ENCODE measurements at places on chromosomes 7 and 10.

- DNase-seq: no peak
Observed at GRCh38 chr7:15737601-15738000, 51.1 kb upstream of the MEOX2 start.

DNA sequence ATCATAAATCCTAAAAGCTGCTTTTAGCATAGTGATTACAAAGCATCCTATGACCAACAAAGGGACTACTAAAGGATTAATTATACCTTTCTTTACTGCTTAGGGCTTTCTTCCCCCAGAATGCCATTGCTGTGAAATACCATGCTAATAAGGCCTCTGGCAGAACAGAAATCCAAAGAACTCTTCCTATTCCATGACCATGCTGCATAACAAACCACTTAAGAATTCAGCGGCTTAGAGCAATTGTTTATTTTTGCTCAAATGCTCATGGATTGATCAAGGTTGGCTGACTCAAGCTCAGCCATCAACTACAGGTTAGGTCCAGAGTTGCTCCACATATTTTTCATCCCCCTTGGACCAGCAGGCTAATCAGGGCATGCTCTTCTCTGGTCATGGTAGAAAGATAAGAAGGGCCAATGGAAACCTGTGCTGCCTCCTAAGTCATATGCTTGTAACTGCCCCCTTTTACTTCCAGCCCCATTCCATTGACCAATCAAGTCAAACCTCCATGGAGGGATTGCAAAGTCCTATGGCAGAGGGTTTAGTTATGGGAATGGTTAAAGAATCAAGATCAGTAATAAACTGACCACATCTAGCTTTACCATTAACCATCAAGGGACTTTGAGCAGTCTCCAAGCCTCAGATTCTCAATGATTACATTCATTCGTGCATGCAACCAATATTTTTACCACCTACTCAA, 244.4 kb upstream of the FZD1 start:
- no peak for DNase-seq

- no peak for DNase-seq
Observed at GRCh38 chr10:84310470-84310869, 17.9 kb upstream of the CCSER2 start.

- no peak for DNase-seq
Observed at GRCh38 chr7:1112625-1113547, 25.0 kb downstream of the GPER1 start.

DNA sequence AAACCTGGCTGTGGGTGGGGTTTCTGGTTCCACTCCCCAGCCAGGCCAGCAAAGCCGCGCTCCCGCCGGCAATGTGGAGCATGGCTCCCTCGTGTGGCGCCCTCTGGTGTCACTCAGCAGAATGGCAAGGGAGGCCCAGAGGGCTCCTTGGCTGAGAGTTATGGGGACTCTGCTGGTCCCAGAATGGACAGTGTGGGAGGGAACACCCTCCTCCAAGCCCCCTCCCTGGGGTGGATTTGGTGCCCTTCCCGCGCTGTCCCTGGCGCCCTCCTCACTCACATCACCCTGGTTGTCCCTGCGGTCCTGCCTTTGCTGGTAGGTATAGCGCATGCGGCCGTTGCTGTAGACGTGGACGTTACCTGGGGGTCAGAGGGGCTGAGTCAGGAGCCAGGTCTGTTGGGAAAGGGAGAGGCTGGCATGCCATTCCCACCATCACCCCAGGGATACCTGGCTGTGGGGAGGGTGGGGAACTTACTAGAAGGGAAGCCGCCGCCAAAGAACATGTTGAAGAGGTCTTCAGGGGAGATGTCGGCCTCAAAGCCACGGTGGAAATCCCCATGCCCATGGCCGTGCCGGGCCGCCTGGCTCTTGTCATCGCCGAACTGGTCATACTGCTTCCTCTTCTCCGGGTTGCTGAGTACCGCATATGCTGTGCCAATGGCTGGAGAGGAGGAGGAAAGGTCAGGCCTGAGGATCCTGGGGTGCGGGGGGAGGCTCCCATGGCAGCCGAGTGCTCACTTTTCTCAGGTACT, 14.0 kb downstream of the DNAJB12 start:
- DNase-seq: no peak

- DNase-seq: no peak
Observed at GRCh38 chr7:115662120-115662519, 368.4 kb downstream of the TFEC start.

DNA sequence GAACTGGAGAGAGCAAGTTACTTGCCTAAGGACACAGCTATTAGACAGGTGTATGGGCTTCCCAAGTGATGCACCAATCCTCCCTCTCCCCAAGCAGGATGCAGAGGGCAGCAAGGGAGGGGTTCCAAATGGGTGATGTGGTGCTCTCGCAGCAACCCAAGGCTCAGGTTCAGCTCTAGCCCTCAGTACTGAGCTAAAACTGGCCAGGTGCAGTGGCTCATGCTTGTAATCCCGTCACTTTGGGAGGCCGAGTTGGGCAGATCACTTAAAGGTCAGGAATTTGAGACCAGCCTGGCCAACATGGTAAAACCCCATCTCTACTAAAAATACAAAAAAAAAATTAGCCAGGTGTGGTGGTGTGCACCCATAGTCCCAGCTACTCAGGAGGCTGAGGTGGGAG, 40.7 kb downstream of the GPRIN2 start:
- DNase-seq: no peak

- no peak for DNase-seq
Observed at GRCh38 chr10:114507449-114507848, 103.1 kb upstream of the AFAP1L2 start.

- no peak for DNase-seq
Observed at GRCh38 chr7:87886875-87887274, 10.6 kb downstream of the DBF4 start.

- DNase-seq: no peak
Observed at GRCh38 chr7:2013381-2014311, 219.1 kb downstream of the MAD1L1 start.

- no peak for DNase-seq
Observed at GRCh38 chr7:29190349-29191045, 4.1 kb upstream of the CHN2 start.

DNA sequence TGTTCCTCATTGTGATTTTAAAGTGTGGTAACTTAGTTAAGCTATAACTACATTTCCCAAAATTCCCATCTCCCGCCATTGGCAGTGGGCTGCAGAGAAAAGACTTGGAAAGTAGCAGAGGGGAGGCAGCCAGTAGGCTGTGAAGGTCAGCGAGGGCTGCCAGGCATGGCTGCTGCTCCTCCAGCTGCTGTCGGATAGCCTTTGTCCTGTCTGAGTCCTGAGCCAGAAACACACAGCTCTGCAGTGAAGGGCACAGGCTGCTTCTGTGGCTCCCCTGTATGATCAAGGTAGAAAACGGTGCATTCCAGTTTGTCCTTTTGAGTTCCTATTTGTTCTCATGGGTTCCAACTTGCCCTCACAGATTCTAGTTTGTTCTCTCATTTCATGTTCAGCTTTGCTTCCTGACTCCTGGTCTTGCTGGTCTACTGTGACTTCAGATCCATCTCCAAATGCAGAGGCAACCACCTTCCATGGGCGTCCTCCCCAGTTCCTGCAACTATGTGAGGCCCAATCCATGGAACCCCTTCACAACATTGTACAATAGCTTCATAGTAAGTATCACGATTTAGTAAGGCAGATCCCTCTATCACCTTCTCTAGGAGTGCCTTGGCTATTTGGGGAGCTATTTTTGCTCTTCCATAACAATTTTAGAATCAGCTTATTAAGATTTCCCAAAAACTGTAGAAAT, 31.7 kb downstream of the SYPL1 start:
- DNase-seq: no peak

GRCh38 chr7:142540371-142540770, 208.9 kb upstream of the PRSS1 start:
- no peak for DNase-seq

- no peak for DNase-seq
Observed at GRCh38 chr10:47420305-47421056, 36.4 kb upstream of the ZNF488 start.

DNA sequence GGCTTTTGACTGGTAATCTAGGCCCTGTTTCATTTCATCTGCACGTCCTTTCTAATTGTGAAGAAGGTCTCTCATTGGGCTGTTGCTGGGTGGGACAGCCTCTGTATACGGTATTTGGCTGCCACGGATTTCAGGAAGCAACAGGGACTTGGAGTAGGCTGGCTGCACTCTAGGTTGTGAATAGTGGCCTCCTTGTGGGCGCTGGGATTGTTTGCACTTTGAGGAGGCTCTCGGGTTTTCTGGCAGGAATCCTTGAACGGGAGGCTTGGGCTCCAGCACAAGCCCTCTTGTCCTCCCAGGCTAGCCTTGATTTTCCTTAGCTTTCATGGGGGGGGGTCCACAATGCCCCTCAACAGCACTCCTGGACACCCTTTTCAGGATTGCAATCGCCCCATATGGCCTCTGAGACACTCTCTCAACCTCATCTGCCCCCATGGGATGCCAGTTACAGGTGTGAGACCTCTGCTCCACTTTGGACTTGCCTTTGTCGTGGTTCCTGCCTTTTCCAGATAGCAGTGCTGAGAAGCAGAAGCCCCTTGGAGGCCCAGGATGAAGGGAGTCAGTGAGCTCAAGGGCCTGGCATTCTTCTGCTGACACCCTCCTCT, 33.9 kb upstream of the ZNF273 start:
- DNase-seq: no peak

DNA sequence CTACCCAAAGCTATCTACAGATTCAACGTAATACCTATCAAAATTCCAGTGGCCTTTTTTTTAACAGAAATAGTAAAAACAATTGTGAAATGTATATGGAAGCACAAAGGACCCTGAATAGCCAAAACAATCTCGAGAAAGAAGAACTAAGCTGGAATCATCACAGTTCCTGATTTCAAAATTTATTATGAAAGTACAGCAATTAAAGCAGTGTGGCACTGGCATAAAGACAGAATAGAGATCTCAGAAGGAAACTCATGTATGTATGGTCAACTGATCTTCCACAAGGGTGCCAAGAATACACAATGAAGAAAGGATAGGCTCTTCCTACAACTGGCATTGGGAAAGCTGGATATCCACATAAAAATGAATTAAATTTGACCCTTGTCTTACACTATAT, 23.2 kb downstream of the PNLIPRP3 start:
- DNase-seq: no peak

- DNase-seq: no peak
Observed at GRCh38 chr7:47786557-47787248, 161.6 kb downstream of the PKD1L1 start.

GRCh38 chr7:112876877-112877276, 86.7 kb upstream of the TMEM168 start:
- DNase-seq: no peak

- no peak for DNase-seq
Observed at GRCh38 chr7:113912876-113913275, 5.9 kb downstream of the PPP1R3A start.

DNA sequence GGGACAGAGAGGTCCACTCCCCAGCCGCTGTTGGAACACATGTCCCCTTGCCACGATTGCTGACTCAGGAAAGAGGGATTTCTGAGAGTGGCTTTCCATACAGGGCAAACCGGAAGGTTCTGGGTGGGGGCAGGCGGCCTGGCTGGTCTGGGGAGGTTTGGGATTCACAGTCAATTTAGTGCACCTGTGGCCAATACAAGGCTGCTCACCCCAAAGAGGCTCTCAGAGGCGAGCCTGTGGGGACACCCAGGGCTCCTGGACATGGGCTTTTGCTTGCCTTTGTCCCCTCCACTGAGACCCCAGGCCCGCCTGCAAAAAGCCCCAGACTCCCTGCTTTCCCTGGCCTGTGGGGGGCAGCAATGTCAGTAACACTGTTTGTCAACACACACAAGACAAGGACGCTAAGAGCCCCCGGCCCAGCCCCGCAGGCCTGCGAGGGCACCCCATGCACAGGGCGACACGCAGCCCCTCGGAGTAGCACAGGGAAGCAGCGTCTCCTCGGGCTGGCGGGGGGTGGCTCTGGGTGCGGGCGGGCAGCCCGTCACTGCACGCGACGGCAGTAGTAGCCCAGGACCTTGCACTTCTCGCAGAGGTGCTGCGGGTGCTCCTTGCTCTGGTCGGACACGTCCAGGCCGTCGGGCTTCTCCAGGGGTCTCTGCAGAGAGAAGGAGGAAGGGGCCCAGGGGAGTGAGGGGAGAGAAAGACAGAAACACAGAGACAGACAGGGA, 38.7 kb downstream of the PPIF start:
- DNase-seq: no peak

- DNase-seq: no peak
Observed at GRCh38 chr10:90462749-90463470, 394.9 kb downstream of the HTR7 start.

DNA sequence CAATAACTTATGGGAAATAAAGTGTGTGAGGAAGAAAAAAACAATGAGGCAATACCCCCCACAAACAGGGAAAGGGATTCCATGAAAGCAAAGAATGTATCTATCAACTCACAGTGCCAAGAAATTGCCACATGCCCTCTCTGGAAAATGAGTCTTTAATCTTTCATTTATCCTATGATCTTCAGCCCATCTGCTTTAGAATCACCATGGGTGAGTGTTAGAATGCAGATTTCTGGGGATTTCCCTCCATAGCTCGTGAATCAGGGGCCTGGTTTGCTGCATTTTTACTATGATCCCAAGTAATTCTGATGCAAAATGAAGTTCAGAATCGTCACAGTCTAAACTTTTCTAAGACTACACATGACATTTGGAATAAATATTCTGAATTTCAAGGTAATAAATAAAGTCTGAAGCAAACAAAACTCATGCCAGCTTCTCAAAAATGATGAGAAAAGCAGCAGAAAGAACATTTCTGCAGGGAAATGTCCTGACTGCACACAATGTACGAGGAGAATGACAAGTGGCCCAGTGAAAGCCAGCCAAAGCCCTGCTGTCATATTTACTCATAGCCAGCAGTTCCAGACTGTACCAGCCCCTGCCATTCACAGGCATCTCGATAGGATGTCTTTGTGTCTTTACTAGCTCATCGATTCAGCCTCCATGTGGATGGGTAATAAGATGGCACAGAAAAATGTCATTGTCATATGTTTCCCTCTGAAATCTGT, 167.1 kb downstream of the ELMO1 start:
- no peak for DNase-seq

DNA sequence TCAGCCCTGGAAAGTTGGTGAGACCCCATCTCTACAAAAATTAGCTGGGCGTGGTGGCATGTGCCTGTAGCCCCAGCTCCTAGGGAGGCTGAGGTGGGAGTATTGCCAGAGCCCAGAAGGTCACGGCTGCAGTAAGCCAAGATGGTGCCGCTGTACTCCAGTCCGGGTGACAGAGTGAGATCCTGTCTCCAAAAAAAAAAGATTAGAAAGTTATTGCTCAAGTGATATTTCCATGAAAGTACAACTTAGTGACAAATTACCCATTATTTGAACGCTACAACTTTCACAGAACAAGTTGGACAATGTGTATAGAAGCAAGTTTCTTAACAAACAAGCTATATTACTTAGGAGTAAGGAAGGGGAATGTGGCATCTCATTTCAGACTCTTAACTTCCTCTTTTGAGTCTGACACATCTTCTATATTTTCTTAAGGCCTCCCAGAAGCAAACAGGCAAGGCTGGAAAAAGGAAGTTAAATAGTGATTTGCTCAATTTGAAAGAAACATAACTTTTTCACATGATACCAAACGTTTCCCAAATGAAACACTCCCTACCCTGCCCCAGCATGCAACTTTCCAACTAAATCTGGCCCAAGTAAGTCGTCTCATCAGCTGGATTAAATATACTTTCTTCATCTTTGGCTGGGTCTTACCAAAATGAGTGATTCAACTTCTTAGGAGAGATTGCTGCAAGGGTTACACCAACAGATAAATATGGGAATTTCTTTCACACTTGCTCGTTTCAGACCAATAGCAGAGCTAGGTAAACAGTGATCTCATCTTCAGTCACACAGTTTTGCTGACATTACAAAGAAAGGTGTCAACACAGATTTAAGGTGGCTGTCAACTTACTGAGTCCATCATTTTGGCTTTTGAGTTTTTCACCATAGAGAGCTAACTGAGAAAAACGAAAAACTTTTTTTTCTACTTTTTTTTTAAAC, 66.3 kb upstream of the KLF6 start:
- DNase-seq: no peak

GRCh38 chr10:124921261-124921660, 20.7 kb upstream of the ZRANB1 start:
- DNase-seq: no peak
